ENCODE measurements at places on chromosomes 16 and 17. TPM values are rescaled to one million over a fixed set of nuclear protein-coding genes. Genes with fewer than 3 reads are reported as not detected.

The TANC2 gene
- 35.6 TPM for total RNA-seq

The RAPGEFL1 gene
- total RNA-seq = 2.4 TPM

The NETO2 gene
- 64.0 TPM for total RNA-seq

The ZP2 gene
- total RNA-seq = not detected

The NKD1 gene
- 0.74 TPM for total RNA-seq

The FLCN gene
- 37.2 TPM for total RNA-seq

The WNK4 gene
- 0.21 TPM for total RNA-seq

The FN3KRP gene
- 19.8 TPM for total RNA-seq

The FAM222B gene
- 14.7 TPM for total RNA-seq

The C16orf89 gene
- total RNA-seq = 0.13 TPM

The LIG3 gene
- 46.5 TPM for total RNA-seq

The TBC1D3C gene
- total RNA-seq = not detected

The PTGES3L gene
- 0.42 TPM for total RNA-seq

The ABCA6 gene
- 0.75 TPM for total RNA-seq

The EZH1 gene
- total RNA-seq = 15.4 TPM

The ZNRF1 gene
- 5.8 TPM for total RNA-seq

The ZFPM1 gene
- 0.29 TPM for total RNA-seq

The CAVIN1 gene
- 11.2 TPM for total RNA-seq

The ZG16B gene
- total RNA-seq = not detected

The NPIPB2 gene
- total RNA-seq = 0.61 TPM

The LLGL2 gene
- total RNA-seq = 9.8 TPM

The LGALS9 gene
- not detected for total RNA-seq

The SYCE1L gene
- not detected for total RNA-seq

The SDR42E1 gene
- total RNA-seq = not detected

The MEOX1 gene
- total RNA-seq = not detected

The PLA2G10 gene
- not detected for total RNA-seq

The CD300H gene
- not detected for total RNA-seq

The CSH1 gene
- not detected for total RNA-seq

The ZCCHC14 gene
- total RNA-seq = 6.0 TPM

The DNAI2 gene
- not detected for total RNA-seq

The HCRT gene
- not detected for total RNA-seq

The TNK1 gene
- total RNA-seq = 0.24 TPM

The NT5M gene
- 11.0 TPM for total RNA-seq

The CCL2 gene
- total RNA-seq = not detected

The SALL1 gene
- total RNA-seq = not detected

The CDRT15L2 gene
- not detected for total RNA-seq

The SPN gene
- not detected for total RNA-seq

The CD79B gene
- total RNA-seq = 2.2 TPM

The NGFR gene
- total RNA-seq = 0.13 TPM

The PMP22 gene
- total RNA-seq = 54.9 TPM

The OR2C1 gene
- not detected for total RNA-seq

The SLC5A11 gene
- 0.05 TPM for total RNA-seq

The BIRC5 gene
- 167 TPM for total RNA-seq

The CCL3 gene
- total RNA-seq = not detected

The ABCC6 gene
- 0.24 TPM for total RNA-seq

The GAS2L2 gene
- not detected for total RNA-seq

The TRPV3 gene
- 0.53 TPM for total RNA-seq
